Activated CD4-positive, alpha-beta T cell treated with anti-CD3 and anti-CD28 coated beads, Interleukin-2, amount 10 ng/mL, durations not matched to agents 24 days and 14 days (primary cell): ENCODE measurements at places on chromosomes 11 and 22.

DNA sequence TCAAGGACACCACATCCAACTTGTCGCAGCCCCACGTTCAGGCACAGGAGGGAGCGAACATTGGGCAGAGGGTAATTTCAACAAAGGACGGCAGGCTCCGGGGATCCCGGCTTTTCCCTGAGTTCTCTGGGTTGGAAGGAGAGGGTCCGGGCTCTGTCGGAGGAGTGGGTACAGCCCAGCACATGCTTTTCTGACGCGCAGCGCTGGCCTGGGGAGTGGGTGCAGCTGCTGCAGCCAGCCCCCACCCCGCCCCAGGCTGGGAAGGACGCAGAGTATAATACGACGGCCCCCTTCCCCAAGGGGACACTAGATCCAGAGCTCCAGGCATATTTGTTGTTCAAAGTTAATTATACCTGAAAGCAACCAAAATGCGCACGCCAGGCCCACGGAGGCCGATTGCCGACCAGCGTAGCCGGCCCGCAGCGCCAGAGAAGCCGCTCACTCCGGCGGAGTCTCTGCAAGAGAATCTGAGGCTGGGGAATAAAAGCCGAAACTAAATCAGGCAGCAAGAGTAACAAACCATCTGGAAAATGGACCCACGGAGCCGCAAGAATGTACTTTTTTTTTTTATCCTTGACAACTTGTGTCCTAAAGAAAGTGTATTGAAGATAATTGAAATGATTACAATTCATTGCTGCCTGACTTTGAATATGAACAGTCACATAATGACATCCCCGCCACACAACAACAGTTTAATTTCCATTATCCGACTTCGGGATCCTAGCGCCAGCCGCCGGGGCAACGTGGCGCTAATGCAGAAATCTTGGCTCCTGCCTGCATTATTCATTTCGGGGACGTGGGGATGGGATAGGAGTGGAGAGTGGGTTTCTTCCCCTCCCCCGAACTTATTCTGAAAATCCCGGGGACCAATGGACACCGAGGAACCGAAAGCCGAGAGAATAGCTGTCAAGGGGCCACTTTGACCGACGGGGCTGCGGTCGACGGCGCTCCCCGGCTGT, 14.0 kb upstream of the PAX6 start:
- H3K4me1 ChIP-seq = peaks cover 6% of the 10 kb centered on the region
- H3K27ac ChIP-seq = peak overlapping the region; percentile 62
- peaks cover 1% of the 10 kb centered on the region for H3K36me3 ChIP-seq
- no peak for DNase-seq
- peaks cover 80% of the 10 kb centered on the region for H3K27me3 ChIP-seq

- no peaks in the 10 kb centered on the region for H3K27me3 ChIP-seq
- no peak overlapping the region for H3K4me3 ChIP-seq
- peaks cover 19% of the 10 kb centered on the region for H3K36me3 ChIP-seq
- H3K4me1 ChIP-seq = no peaks in the 10 kb centered on the region
- no peak for DNase-seq
- H3K27ac ChIP-seq = no peak overlapping the region
These were observed 19.9 kb downstream of the ASPHD2 start for GRCh38 chr22:26448941-26449340.

GRCh38 chr11:68946416-68947090, 34.2 kb downstream of the MRGPRD start:
- DNase-seq = no peak
- no peaks in the 10 kb centered on the region for H3K36me3 ChIP-seq
- peaks cover 3% of the 10 kb centered on the region for H3K4me1 ChIP-seq
- no peak overlapping the region for H3K27ac ChIP-seq

GRCh38 chr22:49084206-49084605, 743.5 kb downstream of the BRD1 start:
- no peak overlapping the region for H3K27ac ChIP-seq
- no peaks in the 10 kb centered on the region for H3K27me3 ChIP-seq
- DNase-seq = no peak
- H3K4me1 ChIP-seq = no peaks in the 10 kb centered on the region
- no peak overlapping the region for H3K4me3 ChIP-seq

DNA sequence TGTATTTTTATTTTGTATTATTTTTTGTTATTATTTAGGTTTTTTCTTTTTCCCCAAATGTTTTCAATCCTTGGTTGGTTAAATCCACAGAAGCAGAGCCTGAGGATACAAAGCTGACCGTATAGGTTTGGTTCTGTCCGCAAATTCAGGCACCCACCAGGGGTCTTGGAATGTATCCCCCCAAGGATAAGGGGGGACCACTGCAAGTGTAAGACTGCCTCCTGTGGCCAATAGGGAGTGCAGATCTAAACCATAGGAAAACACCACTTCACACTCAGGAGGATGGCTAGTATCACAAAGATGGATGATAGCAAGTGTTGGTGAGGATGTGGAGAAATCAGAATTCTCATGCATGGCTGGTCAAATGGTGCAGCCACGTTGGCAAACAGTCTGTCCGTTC, 20.0 kb downstream of the CPT1A start:
- no peaks in the 10 kb centered on the region for H3K27me3 ChIP-seq
- no peak for DNase-seq
- H3K4me3 ChIP-seq = no peak overlapping the region

- DNase-seq = no peak
- no peak overlapping the region for H3K27ac ChIP-seq
- H3K4me3 ChIP-seq = no peak overlapping the region
These were observed 138.4 kb upstream of the DDI1 start for GRCh38 chr11:103898065-103898464.

DNA sequence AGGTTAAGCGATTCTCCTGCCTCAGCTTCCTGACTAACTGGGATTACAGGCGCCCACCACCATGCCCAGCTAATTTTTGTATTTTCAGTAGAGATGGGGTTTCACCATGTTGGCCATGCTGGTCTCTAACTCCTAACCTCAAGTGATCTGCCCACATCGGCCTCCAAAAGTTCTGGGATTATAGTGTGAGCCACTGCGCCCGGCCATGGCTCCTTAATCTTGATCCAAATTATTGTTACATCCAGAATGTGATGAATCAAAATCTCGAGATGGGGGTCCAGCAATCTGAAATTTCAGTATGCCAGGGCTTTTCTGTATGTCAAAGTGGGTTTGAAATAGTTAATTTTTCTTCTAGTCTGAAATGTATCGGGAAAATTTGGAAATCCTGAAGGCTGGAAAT, 3.7 kb downstream of the RPL27A start:
- DNase-seq = no peak
- H3K4me1 ChIP-seq = peaks cover 50% of the 10 kb centered on the region
- H3K27me3 ChIP-seq = no peaks in the 10 kb centered on the region
- H3K36me3 ChIP-seq = peaks cover 79% of the 10 kb centered on the region
- no peak overlapping the region for H3K4me3 ChIP-seq

GRCh38 chr11:104876324-104876723, 21.9 kb downstream of the CASP12 start:
- peaks cover 29% of the 10 kb centered on the region for H3K4me1 ChIP-seq
- peak overlapping the region; percentile 64 for H3K27ac ChIP-seq
- peak overlapping the region; percentile 30 for H3K4me3 ChIP-seq
- H3K36me3 ChIP-seq = peaks cover 2% of the 10 kb centered on the region
- no peak for DNase-seq

DNA sequence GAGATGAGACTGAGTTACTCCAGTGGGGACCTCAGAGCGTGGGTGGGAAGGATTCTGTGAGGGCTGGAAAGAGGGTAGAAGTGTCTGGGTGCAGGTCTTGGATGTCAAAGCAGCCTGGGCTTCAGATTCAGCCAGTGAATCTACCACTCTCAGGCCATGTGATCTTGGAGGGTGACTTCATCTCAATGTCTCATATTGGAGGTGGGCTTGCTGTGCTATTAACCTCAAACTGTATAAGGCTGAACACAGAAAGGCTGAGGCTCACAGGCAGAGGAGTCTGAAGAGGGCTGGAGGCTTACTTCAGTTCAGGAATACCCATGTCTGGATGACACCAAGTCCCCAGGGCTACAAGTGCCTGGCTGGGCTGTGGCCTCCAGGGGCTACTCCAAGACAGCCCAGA, 63.4 kb downstream of the CSNK2A3 start:
- no peaks in the 10 kb centered on the region for H3K4me1 ChIP-seq
- H3K27me3 ChIP-seq = no peaks in the 10 kb centered on the region
- H3K4me3 ChIP-seq = no peak overlapping the region
- no peak overlapping the region for H3K27ac ChIP-seq

GRCh38 chr11:1236316-1237127, 13.7 kb downstream of the MUC5B start:
- H3K4me1 ChIP-seq = no peaks in the 10 kb centered on the region
- no peak overlapping the region for H3K27ac ChIP-seq
- H3K27me3 ChIP-seq = no peaks in the 10 kb centered on the region
- H3K36me3 ChIP-seq = no peaks in the 10 kb centered on the region

- no peaks in the 10 kb centered on the region for H3K27me3 ChIP-seq
- H3K4me3 ChIP-seq = no peak overlapping the region
- no peaks in the 10 kb centered on the region for H3K4me1 ChIP-seq
- no peak overlapping the region for H3K27ac ChIP-seq
- no peak for DNase-seq
- H3K36me3 ChIP-seq = no peaks in the 10 kb centered on the region
These were observed 429.4 kb upstream of the B3GAT1 start for GRCh38 chr11:134841411-134841810.

DNA sequence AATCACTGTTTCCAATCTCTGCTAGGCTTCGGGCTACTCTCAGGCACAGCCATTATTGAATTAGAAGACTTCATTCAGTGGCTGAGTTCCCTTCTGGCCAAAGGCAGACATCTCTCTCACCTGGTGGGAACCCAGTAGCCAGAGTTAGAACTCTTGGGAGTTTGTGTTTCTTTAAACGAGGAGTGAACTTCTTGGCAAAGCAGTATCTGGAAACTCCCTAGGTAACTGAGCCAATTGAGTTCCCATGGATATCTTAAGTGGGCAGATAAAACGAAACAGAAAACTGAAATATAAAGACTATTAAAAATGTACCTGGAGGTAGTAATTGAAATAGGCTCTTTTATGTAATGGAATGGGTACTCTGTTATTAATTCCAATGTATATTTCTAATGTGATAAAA, 125.6 kb downstream of the NELL1 start:
- H3K27me3 ChIP-seq = no peaks in the 10 kb centered on the region
- H3K4me3 ChIP-seq = no peak overlapping the region
- H3K4me1 ChIP-seq = no peaks in the 10 kb centered on the region

DNA sequence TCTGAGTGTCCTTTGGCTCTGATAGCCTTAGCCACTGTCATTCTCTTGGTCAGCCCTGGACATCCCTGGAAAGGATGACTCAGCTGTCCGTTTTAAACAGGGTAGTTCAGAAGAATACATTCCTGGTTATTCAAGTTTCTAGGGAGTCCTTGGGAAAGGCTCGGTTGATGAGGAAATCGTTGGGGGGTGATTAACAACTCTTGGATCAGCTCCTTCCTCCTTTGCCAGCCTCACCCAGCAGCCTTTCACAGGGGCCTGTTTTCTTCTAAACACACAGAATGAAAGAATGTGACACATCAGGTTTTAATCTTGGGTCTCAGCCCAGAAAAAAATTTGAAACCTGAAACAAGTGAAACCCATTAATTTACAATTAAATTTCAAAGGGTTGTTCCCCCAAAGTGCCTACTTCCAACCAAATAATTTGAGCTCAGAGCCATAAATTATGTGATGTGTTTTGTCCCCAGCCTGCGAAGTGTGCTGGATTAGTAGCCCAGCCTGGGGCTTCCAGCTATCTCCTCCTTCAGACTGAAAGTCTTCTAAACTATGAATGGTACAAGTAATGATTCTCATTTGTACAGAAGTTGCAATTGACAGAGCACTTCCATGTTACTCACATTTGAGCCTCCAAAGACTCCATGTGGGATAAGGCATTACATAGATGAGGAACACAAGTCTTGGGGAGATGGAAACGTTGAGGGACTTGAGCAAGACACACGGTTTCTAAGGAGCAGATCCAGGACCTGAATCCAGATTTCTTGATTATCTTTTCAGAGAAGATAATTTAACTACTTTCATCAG, 19.3 kb upstream of the MRGPRX2 start:
- no peak overlapping the region for H3K4me3 ChIP-seq
- peaks cover 20% of the 10 kb centered on the region for H3K27me3 ChIP-seq
- H3K4me1 ChIP-seq = no peaks in the 10 kb centered on the region
- no peaks in the 10 kb centered on the region for H3K36me3 ChIP-seq
- no peak overlapping the region for H3K27ac ChIP-seq

DNA sequence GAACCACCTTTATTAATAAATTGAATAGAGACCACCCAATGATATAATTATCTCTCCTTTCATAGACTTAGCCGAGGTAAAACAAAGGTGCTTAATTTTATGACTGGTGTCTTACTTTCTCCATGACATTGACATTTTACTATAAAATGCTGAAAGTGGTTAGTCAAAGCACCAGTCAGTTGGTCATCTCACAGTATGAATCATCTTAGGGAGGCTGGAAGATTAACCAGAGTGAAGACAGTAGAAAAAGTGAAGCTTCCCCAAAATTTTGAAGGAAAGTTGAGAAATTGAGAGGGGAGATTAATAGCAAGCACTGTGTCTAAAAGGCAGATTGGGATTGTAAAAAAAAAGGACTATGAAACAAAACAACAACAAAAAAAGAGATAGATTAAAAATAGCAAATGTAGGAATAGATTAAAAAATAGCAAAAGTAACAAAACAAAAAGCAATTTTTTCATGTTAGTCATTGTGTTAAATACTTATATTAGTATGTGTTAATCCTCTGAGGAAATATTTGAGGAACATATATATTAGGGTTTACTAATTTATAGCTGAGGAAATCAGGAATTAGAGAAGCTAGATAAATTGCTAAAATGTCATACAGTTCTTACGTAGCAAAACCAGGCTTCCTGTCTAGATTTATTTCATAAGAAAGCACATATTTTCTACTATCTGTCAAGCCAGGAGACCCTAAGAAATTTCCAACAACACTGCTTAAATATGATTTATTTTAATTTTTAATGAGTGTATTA, 557.3 kb upstream of the ANO5 start:
- no peaks in the 10 kb centered on the region for H3K27me3 ChIP-seq
- DNase-seq = no peak
- H3K27ac ChIP-seq = no peak overlapping the region
- no peak overlapping the region for H3K4me3 ChIP-seq

DNA sequence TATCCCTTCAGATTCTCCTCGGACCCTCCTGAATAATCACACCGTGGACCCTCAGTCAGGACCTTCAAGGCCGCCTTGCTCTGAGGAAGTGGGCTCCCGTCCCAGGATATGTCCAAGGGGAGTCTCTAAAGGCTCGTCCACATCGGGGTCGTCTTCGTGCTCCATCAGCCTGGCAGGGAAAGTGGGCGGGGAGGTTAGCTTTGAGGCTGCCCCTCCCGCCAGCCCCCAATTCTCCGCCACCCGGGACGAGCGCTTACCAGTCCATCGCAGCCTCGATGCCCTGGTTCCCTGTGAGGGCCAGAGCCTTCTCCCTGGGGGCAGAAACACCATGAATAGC, 472 bp downstream of the UBXN1 start:
- peak overlapping the region; percentile 85 for H3K4me3 ChIP-seq
- peaks cover 29% of the 10 kb centered on the region for H3K4me1 ChIP-seq
- DNase-seq = no peak
- peak overlapping the region; percentile 96 for H3K27ac ChIP-seq
